Kidney (tissue), 22 donors: ENCODE measurements at places on chromosomes 1 and 21. TPM values are rescaled to one million over a fixed set of nuclear protein-coding genes. Genes with fewer than 3 reads are reported as not detected.

The LCE1D gene
- total RNA-seq, result not detected

The PRAMEF18 gene
- not detected for total RNA-seq

The TDRD10 gene
- 4.7 TPM for total RNA-seq

The SH3BGRL3 gene
- total RNA-seq, result 140 TPM

The FAM167B gene
- 19.6 TPM for total RNA-seq
